NCI-H526 (cell line): ENCODE measurements at places on chromosomes 6 and 20.

GRCh38 chr6:169964486-169965180, 213.2 kb downstream of the ERMARD start:
- DNase-seq = no peak

GRCh38 chr6:105795913-105796517, 290.1 kb upstream of the PRDM1 start:
- DNase-seq = no peak

DNA sequence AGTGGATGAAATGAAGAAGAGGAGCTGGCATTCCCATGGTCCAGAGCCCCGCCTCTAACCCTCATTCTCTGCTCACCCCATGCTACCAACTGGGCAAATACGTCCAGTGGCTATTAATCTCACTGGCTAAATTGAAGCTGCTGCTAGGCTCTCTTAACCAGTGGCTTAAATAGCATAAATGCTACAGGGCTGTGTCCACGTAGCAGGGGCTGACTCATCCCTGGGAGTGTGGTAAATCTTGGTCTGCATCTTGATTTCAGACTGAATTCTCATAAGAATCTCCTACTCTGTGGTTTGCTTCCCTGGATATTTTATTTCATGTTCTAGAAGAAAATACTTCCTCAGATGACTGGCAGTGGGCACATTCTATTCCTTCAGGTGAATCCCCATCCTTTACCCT, 193.1 kb upstream of the ARG1 start:
- DNase-seq = no peak

- no peak for DNase-seq
Observed at GRCh38 chr6:113442040-113442439, 415.1 kb upstream of the MARCKS start.

DNA sequence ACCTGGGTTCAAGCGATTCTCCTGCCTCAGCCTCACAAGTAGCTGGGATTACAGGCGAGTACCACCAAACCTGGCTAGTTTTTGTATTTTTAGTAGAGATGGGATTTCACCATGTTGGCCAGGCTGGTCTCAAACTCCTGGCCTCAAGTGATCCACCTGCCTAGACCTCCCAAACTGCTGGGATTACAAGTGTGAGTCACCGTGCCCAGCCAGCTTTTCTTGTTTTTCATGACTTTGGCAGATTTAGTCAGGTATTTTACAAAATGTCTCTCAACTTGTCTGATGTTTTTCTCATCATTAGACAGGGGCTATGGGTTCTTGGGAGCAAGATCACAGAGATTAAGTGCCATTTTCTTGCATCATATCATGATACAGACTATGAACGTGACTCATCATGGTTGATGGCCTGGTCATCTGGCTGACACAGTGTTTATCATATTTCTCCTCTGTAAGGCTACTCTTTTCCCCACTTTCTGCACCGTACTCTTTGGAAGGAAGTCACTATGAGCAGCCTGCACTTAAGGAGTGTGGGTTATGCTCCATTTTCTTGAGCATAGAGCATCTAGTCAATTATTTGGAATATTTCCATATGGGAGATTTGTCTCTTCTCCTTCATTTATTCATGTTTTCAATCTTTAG, 67.8 kb downstream of the RNF182 start:
- DNase-seq = no peak

DNA sequence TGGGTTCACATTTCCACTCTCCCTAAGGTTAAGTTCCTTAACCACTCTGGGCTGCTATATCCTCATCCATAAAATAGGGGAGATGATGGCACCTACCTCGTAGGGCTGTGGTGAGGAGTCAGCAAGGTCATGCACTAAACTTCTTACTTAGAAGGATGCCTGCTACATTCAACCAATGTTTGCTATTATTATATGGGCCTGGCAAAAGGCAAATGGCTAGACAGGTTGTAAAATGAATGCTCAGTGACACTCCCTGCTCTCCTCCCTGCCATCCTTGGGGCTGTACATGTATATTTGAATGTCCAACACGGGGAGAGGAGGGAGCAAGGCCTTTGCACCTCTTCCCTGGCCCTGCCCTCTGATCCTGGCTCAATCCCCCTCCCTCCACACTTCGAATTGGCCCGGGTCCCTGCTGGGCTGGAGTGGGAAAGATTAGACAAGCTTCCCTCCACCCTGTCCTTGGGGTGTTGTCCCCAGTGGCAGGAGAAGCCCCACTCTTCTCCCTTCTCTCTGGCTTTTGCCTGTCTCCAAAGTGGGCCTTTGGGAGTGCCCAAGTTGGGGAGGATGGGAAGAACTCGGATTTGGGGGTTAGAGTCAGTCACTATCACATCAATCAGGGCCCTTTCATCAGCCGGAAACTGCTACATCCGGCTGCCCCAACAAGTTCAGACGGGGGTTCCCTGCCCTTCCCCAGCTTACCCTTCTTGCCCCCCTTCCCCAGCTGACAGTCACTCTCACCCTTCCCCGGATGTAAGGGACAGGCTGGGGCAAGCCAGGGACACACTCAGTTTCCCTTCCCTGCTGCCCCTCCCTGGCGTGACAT, 36.3 kb upstream of the VEGFA start:
- no peak for DNase-seq

GRCh38 chr6:143939364-143939763, 68.7 kb downstream of the PLAGL1 start:
- DNase-seq = no peak

GRCh38 chr6:5365436-5366195, 104.3 kb downstream of the FARS2 start:
- no peak for DNase-seq

DNA sequence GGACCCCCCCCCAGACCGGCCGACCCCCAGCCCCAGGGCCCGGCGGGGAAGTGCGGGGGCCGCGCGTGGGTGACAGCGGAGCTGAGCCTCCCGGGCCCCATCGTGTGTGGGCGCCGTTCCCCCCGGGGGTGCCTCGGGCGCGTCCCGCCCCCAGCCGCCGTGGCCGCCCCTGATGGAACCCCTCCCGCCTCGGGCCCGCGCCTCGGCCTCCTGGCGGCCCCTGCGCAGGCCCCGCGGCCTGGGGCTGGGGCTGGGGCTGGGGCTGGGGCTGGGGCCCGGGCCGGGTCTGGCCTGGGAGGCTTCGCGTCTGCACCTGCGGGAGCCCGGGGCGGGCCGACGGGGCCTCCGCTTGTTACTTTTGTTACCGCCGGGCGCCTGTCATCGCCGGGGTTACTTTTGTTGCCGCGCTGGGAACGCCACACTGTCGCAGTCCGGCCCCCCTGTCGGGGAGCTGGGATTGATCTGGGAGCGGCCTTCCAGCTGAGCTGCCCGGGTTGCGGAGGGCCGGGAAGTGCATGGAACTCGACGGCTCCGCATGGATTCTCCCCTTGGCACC, 598 bp downstream of the OGFR start:
- peak; percentile 67 for DNase-seq

DNA sequence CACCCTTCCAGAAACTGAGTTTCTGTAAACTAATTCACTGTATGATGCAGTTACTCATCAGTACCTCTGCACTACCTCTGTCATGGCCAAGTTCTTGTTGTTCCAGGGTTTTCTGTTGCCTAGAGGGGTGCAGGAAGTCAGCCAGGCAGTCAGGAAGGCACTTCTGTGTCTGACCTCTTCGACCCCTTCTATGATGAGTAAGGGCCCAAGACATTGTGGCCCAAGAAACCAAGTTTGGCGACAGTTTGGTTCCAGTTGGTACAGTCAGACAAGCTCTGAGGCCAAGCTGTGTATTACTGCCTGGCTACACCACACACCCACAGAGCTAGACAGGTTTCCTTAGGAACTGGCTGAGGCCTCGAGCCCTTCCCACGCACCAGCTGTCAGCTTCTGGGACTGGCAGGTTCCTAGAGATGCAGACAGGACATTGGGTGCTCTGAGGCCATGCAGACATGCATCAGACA, 41.2 kb downstream of the TRAF3IP2 start:
- DNase-seq = no peak

GRCh38 chr6:38997128-38997761, 51.3 kb upstream of the GLP1R start:
- DNase-seq = peak; percentile 73

GRCh38 chr6:111939902-111940301, 66.7 kb upstream of the FYN start:
- no peak for DNase-seq

GRCh38 chr20:51017251-51017650, 5.7 kb downstream of the KCNG1 start:
- DNase-seq = no peak

GRCh38 chr6:85449818-85450759, at the start of gene NT5E:
NT5E (plus strand) TSS chr6:85450083; CDS start chr6:85450140, 57 bp downstream.
- DNase-seq = peak; percentile 82

DNA sequence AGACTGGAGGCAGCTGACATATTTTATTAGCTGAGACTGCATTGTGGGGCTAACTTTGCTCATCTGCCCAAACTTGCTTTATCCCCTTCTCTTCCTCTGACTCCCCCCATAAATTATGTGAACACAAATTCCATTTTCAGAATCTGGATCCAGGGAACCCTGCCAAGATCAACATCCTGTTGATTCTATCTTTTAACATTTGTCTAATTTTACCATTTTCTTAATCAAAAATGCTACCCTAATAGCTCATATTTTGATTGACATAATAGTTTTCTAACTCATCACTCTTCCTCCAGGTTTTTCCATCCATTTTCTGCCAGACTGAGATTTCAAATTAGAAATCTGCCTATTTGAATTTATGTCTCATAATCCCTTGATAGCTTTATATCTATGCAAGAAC, 184.7 kb upstream of the PRSS16 start:
- DNase-seq = no peak

GRCh38 chr6:138555421-138555988, 56.2 kb upstream of the NHSL1 start:
- no peak for DNase-seq

DNA sequence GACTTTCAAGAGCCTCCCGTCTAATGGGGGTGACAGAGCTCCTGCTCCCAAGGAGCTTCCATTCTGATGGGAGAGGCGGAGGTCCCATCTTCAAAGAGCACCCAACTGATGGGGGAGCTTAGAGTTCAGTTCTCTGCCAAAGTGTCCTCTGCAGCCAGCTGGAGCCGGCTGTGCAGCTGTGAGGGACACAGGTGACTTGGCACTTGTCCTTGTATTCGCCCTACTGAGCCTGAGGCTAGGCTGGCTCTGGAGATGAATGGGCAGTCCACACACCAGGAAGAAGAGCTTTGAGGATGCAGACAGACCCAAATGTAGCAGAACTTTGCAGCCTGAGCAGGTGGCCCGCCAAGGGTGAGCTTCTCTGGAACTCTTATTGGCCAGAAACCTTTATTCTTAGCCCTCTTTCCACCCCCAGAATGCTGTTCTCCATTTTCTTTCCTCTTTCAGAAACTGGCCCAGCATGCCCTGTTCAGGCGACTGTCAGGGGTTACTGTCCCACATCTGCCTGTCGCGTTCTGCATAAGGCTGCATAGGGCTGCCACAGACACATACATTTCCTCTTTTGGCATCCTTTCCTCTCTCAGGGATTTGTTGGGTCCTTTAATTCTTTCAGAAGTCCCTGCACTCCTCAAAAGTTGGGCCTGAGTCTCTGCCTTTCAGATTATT, 108.7 kb upstream of the LRFN2 start:
- no peak for DNase-seq

DNA sequence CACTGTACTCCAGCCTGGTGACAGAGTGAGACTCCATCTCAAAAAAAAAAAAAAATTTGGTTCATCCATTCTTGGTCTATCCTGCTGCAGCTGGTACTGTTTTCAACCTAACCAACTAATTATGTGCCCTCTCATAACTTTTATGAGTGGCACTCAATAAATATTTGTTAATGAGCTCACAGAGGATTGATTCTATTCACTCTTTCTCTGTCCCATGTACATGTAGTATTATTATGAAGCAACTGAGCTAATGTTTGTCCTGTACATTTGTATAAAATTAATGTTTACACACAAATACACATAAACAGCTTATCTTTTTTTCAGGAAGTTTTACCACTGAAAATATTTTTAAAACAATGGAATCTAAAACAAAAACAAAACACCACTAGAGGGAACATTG, 10.1 kb downstream of the RIPOR2 start:
- DNase-seq = no peak

DNA sequence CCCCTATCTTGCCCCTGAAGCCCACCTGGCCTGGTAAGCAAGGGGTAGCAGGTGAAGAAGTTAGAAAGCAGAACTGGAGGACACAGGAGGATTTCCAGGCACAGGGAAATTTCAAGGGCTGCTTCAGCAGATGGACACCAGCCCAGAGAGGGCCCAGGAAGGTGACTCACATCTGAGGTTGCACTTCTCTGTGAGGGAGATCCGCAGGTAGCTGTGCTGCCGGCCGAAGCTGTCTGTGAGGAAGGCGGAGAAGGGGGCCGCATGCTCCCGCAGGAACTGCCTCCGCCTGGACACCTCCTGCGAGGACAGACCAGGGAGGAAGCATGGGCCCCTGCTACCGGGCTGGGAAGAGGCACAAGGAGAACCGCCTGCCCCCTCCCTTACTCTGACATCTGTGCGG, 7.1 kb downstream of the MOCS1 start:
- DNase-seq = no peak

DNA sequence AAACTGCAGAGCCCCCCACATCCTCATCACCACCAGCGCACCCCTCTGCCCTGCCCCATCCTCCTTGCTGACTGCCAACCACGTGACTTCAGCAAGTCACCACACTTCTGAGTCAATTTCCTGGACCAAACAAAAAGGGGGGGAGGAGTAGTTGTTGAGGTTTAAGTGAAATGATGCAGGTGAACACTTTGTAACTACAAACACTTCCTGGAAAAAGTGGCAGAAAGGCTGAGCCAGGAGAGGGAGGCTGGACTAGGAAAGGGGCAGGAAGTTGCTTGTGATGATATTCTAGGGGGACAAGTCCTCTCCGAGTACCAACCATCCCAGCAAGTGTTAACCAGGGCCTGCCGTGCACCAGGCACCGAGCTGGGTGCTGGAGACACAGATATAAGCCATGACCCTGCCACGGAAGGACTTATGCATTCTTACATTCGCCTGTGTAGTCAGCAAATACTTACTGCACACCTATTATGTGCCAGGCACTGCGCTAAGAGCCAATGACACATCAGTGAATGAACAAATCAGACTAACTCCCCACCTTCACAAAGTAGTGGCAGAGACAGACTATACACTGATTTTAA, 67.3 kb downstream of the PREX1 start:
- DNase-seq = no peak
